ENCODE measurements at places on chromosomes 4 and X. TPM values are rescaled to one million over a fixed set of nuclear protein-coding genes. Genes with fewer than 3 reads are reported as not detected.
A peak's percentile ranks its signal among the peaks of the same experiment; 100 is the strongest.

GRCh38 chrX:133440081-133440796 is 24.9 kb upstream of the GPC4 start:
- DNase-seq: no peak

FGFR3 gene
- total RNA-seq: not detected

SUPT20HL2 gene
- not detected for total RNA-seq

LRP2BP gene
- 1.4 TPM for total RNA-seq

- no peak for DNase-seq
Measured at GRCh38 chrX:20217271-20217670, 49.4 kb downstream of the RPS6KA3 start.

NHSL2 gene
- 0.81 TPM for total RNA-seq

- peak; percentile 17 for DNase-seq
Measured at GRCh38 chrX:68829582-68830418, 979 bp downstream of the EFNB1 start.

DNA sequence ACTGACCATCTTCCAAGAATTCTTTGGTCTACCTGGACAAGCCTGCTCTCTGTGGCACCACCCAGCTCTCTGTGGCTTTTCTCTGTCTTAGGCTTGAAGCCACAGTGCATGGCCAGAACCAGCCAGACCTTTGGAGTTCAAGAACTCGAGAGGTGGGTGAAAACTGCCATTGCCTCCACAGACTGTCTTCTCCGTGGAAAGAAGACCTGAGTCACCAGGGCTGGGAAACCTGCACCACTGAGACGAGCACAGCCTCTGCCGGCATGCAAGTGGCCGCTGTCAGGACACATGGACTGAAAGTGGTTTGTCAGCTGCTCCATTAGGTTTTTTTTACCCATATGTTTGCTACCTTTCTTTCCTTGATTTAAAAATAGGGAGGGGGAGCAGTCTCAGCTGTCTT is 74.5 kb downstream of the MGST2 start:
- no peak for DNase-seq

DNA sequence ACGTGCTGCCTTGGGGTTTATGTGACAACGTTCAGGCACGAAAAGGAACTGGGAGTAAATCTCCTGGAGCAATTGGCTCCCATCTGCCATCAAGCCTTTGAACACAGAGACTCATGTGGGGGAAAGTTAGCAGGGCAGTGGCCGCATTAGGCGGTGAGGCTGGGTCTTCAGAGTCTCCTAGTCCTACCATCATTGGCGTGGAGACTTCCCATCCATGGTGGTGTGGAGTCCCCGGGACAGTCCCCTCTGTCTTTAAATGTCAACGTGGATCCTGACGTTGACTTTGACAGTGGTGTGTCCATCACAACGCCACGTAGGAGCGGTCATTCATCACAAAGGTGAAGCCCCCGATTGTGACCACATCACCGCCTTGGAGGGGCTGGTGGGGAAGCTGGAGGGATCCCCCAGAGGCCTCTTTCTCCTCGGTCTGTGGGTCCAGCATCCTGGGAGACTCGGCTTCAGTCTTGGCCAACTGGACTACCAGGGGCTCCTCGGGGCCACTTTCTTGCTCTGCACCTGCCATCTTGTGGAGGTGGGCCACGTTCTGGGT is 21.8 kb downstream of the CRLF2 start:
- no peak for DNase-seq
